ENCODE measurements at places on chromosomes 6 and 20. TPM values are rescaled to one million over a fixed set of nuclear protein-coding genes. Genes with fewer than 3 reads are reported as not detected.
A peak's percentile ranks its signal among the peaks of the same experiment; 100 is the strongest.

DNA sequence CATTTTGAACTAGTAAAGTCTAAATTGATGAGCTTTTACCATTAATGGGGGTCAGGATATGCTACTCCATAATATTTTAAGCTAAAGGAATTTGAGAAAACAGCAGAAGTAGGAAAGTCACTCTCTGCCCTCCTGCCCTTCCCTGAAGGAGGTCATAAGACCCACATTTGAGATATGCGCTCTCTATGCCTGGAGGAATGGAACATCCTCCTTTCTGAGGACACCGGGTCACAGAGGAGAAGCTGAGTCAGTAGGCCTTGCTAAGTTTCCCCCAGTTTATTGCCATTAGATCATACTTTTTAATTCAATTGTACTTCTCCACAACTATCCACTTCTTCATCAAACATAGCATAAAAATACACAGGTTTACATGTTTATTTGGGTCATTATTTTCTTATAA lies 40.3 kb downstream of the AKAP7 start:
- H3K27me3 ChIP-seq, result no peaks in the 10 kb centered on the region
- H3K4me3 ChIP-seq, result no peak overlapping the region
- DNase-seq, result no peak
- no peak overlapping the region for H3K27ac ChIP-seq
- H3K4me1 ChIP-seq, result no peaks in the 10 kb centered on the region
- no peaks in the 10 kb centered on the region for H3K36me3 ChIP-seq

- H3K4me3 ChIP-seq, result no peak overlapping the region
- no peak for DNase-seq
- peaks cover 73% of the 10 kb centered on the region for H3K36me3 ChIP-seq
- no peak overlapping the region for H3K27ac ChIP-seq
Measured at GRCh38 chr20:50586531-50587232, 76.5 kb downstream of the PTPN1 start.

DNA sequence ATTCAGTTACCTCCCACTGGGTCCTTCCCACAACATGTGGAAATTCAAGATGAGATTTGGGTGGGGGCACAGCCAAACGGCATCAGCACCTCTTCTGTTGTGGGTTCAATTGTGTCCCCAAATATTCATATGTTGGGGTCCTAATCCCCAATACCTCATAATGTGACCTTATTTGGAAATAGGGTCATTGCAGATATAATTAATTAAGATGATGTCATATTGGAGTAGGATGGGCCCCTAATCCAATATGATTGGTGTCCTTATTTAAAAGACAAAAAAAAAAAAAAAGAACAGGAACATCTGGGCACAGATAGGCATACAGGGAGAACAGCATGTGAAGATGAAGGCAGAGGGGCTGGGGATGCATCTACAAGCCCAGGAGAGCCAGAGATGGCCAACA lies 89.4 kb downstream of the BFSP1 start:
- no peaks in the 10 kb centered on the region for H3K36me3 ChIP-seq
- H3K27me3 ChIP-seq, result no peaks in the 10 kb centered on the region
- H3K27ac ChIP-seq, result no peak overlapping the region
- no peaks in the 10 kb centered on the region for H3K4me1 ChIP-seq

DNA sequence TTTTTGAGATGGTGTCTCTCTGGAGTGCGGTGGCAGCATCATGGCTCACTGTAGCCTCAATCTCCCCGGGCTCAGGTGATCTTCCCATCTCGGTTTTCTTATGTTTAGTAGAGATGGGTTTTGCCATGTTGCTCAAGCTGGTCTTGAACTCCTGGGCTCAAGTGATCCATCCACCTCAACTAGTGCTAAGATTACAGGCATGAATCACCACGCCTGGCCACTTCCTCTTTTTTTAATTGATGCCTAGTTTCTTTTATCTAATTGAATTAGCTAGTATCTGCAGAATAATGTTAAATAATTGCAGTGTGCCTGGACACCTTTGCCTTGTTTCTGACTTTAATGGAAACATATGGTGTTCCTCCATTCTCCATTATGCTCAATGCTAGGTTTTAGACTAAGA lies 38.4 kb upstream of the SLC22A16 start:
- no peak for DNase-seq
- no peaks in the 10 kb centered on the region for H3K36me3 ChIP-seq
- no peak overlapping the region for H3K4me3 ChIP-seq
- no peak overlapping the region for H3K27ac ChIP-seq
- no peaks in the 10 kb centered on the region for H3K4me1 ChIP-seq

GRCh38 chr20:46827718-46828458 lies 66.8 kb upstream of the EYA2 start:
- H3K27ac ChIP-seq, result no peak overlapping the region
- no peaks in the 10 kb centered on the region for H3K4me1 ChIP-seq
- H3K27me3 ChIP-seq, result no peaks in the 10 kb centered on the region
- no peaks in the 10 kb centered on the region for H3K36me3 ChIP-seq
- H3K4me3 ChIP-seq, result no peak overlapping the region

- no peak for DNase-seq
- H3K27ac ChIP-seq, result no peak overlapping the region
Measured at GRCh38 chr6:15751721-15752350, 89.0 kb upstream of the DTNBP1 start.

DNA sequence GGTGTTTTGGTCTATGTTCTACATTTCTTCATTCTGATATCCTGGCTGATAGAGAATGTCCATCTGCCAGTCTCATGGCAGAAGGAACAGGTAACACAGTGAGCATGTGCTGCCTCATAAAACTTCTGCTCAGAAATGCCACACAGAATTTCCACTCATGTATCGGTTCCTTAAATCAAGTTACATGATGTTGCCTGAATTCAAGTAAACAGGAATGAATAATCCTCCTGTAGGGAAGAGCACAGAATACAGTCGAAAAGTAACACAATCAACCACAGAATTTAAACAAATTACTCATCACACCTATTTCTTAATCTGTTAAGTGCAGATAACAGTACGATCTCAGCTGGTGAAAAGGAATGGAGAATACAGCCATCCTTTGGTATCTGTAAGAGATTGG lies 74.7 kb downstream of the FAM217A start:
- H3K4me3 ChIP-seq, result no peak overlapping the region
- no peak overlapping the region for H3K27ac ChIP-seq
- peaks cover 8% of the 10 kb centered on the region for H3K4me1 ChIP-seq
- no peaks in the 10 kb centered on the region for H3K27me3 ChIP-seq
- no peak for DNase-seq
- no peaks in the 10 kb centered on the region for H3K36me3 ChIP-seq

GRCh38 chr20:19668418-19668817 lies 89.6 kb upstream of the RIN2 start:
- no peaks in the 10 kb centered on the region for H3K4me1 ChIP-seq
- H3K36me3 ChIP-seq, result no peaks in the 10 kb centered on the region

GRCh38 chr6:168314948-168315347 lies 4.6 kb downstream of the DACT2 start:
- H3K27me3 ChIP-seq, result no peaks in the 10 kb centered on the region
- H3K4me1 ChIP-seq, result peaks cover 41% of the 10 kb centered on the region
- H3K4me3 ChIP-seq, result no peak overlapping the region
- DNase-seq, result no peak
- no peak overlapping the region for H3K27ac ChIP-seq

DNA sequence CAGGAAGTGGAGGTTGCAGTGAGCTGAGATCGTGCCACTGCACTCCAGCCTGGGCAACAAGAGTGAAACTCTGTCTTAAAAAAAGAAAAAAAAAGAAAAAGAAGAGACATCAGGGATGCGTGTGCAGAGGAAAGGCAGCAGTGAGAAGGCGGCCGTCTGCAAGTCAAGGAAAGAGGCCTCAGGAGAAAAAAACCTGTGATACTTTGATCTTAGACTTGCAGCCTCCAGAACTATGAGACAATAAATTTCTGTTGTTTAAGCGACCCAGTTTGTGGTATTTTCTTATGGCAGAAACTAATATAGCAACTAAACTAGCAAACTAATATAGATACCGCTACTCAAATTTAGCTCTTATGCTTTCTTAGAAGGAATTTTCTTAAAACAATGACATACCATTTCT lies 36.1 kb downstream of the FGD2 start:
- H3K27ac ChIP-seq, result no peak overlapping the region
- no peaks in the 10 kb centered on the region for H3K27me3 ChIP-seq
- H3K36me3 ChIP-seq, result no peaks in the 10 kb centered on the region

GRCh38 chr6:160055378-160055777 lies 66.2 kb upstream of the SLC22A1 start:
- H3K27ac ChIP-seq, result no peak overlapping the region
- H3K36me3 ChIP-seq, result peaks cover 73% of the 10 kb centered on the region
- no peak overlapping the region for H3K4me3 ChIP-seq
- no peak for DNase-seq

GRCh38 chr6:105982761-105983540 lies 103.2 kb upstream of the PRDM1 start:
- no peak overlapping the region for H3K27ac ChIP-seq
- no peak for DNase-seq
- no peak overlapping the region for H3K4me3 ChIP-seq
- no peaks in the 10 kb centered on the region for H3K36me3 ChIP-seq
- H3K4me1 ChIP-seq, result peaks cover 12% of the 10 kb centered on the region
- H3K27me3 ChIP-seq, result no peaks in the 10 kb centered on the region

DNA sequence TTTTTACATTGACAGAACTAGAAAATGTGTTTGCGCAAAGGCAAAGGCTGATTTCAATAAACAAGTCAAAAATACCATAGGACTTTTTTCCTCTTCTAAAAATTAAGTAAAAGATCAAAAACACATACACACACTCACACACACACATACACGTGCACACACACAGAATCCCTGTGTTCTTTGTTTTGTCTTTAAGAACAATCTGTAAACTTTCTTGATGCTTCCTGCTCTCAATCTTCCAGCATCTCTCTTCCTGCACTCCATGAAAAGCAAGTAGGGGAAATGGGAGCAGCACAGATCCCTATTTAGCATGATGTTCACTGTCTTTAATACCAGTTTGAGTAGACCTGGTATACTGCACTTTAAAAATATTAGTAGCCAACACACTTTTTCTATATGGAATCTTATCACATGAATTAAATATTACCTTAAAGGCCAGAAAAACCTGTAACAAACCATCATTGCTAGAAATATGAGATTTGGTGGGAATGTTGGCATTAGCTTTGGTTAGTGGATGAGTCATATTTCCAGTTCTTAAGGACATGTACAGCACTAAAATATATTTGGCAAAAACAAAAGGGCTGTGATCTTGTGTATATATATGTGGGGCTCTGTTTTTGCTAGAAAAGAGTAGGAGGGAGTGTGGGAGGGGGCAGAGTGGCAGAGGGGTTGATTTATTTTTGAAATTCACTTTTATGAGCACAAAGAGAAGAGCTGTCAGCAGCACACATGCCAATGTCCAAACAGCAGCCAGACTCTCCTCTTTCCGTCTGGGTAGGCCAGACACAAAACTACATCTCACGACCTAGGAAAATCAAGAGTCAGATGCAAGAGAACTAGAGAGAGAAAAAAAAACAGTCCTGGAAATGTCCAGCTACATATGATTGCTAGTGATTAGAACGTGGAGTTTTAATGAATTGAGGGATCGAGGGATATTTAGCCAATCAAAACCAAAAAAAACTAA lies 4.6 kb downstream of the PTPRK start:
- H3K4me3 ChIP-seq, result no peak overlapping the region
- no peaks in the 10 kb centered on the region for H3K27me3 ChIP-seq
- H3K4me1 ChIP-seq, result peaks cover 41% of the 10 kb centered on the region
- peak overlapping the region; percentile 64 for H3K27ac ChIP-seq

DNA sequence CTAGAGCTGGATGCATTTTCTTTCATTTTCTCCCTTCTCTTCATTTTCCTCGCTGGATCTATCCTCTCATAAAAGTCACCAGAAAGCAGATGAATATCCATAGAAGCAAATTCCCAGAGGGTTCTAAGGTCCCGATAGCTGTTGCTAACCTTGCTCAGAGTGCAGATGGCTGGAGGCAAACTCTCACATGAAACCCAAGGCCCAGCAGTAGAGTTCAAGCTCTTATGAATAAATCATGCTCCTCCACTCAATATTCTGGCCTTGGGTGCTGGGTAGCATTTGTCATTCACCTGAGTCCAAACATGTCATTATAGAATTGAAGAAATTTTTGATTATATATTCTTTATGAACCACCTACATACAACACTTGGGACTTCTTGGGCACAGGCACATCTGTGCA lies 539.7 kb upstream of the MARCKS start:
- H3K4me1 ChIP-seq, result no peaks in the 10 kb centered on the region
- H3K4me3 ChIP-seq, result no peak overlapping the region
- DNase-seq, result no peak
- H3K36me3 ChIP-seq, result no peaks in the 10 kb centered on the region

DNA sequence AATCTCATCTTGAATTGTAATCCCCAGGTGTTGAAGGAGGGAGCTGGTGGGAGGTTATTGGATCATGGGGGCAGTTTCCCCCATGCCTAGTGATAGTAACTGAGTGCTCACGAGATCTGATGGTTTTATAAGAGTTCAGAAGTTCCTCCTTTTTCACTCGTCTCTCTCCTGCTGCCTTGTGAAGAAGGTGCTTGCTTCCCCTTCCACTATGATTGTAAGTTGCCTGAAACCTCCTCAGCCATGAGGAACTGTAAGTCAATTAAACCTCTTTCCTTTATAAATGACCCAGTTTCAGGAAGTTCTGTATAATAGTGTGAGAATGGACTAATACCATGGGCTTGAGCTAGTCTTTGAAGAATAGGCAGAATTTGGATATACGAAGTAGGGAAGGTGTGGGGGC lies 113.9 kb downstream of the RIN2 start:
- peaks cover 12% of the 10 kb centered on the region for H3K4me1 ChIP-seq
- peaks cover 4% of the 10 kb centered on the region for H3K36me3 ChIP-seq
- no peak for DNase-seq

DNA sequence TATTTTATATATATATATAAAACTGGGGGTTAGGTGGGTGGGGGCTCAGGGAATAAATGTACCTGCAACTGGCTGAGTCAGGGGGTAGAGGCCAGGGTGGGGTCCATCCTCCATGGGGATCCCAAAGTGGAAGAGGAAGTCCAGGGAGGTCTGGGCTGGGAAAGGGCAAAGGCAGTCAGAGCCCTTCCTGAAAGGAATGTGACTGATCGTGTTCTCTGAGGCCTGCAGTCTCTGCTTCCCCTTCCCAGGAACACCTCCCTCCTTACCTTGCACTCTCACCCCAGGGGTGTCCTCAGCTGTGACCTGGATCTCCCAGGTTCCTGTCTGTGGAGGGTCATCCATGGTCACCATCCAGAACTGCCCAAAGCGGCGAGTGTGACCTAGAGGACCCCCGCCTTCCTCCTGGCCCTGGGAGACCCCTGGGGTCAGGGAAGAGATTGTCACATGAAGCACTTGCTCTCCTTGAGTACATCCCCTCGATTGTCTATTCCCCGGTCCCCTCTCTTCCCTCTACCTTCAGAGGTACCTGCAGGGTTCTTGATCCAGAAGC lies 4.7 kb downstream of the SAPCD1 start:
- peaks cover 9% of the 10 kb centered on the region for H3K4me1 ChIP-seq
- no peak for DNase-seq
- H3K27ac ChIP-seq, result no peak overlapping the region
- no peaks in the 10 kb centered on the region for H3K36me3 ChIP-seq

- H3K27me3 ChIP-seq, result no peaks in the 10 kb centered on the region
- DNase-seq, result peak; percentile 57
- H3K27ac ChIP-seq, result peak overlapping the region; percentile 73
- no peak overlapping the region for H3K4me3 ChIP-seq
- no peaks in the 10 kb centered on the region for H3K36me3 ChIP-seq
- H3K4me1 ChIP-seq, result peaks cover 42% of the 10 kb centered on the region
Measured at GRCh38 chr6:32937230-32937633, 3.6 kb downstream of the HLA-DMB start.

GRCh38 chr6:95266537-95267258 lies 310.6 kb upstream of the MANEA start:
- no peaks in the 10 kb centered on the region for H3K27me3 ChIP-seq
- no peak for DNase-seq
- H3K4me1 ChIP-seq, result no peaks in the 10 kb centered on the region
- no peak overlapping the region for H3K4me3 ChIP-seq
- H3K27ac ChIP-seq, result no peak overlapping the region
- H3K36me3 ChIP-seq, result no peaks in the 10 kb centered on the region

The BPIFB2 gene
- 3.1 TPM for total RNA-seq

The CPXM1 gene
- total RNA-seq, result 0.55 TPM

The NHLRC1 gene
- total RNA-seq, result not detected

The MEI4 gene
- total RNA-seq, result not detected

The ZKSCAN8 gene
- 12.9 TPM for total RNA-seq

The TSBP1 gene
- total RNA-seq, result not detected
